ENCODE measurements at places on chromosomes 11 and 22.

DNA sequence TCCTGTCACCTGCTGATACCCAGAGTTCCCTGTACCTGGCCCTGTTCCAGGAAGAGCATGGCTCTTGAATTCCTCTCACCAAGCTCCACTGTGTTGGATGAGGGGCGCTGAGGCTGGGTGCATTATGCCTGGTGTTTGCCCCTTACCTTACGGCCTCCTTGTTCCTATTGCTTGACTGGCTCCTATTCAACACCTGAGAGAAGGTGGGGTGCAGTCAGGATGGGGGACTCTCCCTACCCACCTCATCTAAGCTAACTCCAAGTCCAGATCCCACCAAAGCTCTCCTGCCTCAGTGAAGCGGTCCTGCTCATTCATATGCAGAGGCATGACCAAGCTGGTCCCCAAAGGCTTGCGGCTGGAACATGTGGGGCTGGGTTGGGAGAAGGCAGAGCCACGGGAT, 35.8 kb upstream of the RIC3 start:
- no peak for DNase-seq

- no peak for DNase-seq
These were observed 65.8 kb downstream of the LRRC32 start for GRCh38 chr11:76604626-76605241.

DNA sequence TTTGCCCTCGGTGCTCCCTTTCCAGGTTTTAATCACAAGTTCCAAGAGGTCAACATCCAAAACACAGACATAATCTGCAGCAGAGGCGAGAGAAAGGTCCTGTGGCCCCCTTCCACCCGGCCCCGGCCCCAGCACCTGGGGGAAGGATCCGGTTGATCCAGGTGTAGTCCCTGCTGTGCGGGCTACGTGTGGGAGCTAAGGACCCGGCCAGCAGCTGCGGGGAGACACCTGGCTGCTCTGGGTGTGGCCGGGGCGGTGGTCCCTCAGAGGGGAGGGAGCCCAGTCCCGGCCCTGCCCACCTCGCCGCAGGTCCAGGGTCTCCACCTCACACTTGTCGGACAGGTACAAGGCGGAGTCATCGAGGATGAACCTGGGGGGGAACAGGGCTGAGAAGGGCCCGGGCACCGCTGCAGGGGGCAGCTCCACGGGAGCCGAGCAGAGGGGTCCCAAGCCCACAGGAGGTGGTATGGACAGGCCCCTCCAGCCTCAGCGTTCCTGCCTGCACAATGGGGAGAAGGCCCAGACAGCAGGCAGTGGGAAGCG, 13.6 kb downstream of the ATG2A start:
- no peak for DNase-seq

DNA sequence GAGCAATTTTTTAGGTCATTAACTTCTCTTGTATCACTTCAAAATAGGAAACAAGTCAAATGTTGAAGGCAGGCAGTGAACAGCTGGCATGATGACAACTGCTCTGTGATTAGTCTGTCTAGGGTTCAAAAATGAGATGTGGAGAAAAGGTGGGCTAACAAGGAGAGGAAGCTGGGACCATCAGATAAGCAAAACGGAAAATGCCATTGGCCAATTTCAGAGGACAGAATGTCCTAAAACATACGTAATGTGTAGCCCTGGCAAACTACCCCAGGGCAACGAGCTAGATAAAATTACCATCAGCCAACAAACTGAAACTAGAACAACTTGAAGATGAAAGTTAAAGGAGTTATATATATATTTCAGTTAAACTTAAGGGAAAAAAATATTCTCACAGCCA, 93.2 kb downstream of the RELT start:
- no peak for DNase-seq

GRCh38 chr11:71504531-71504930, 22.5 kb upstream of the KRTAP5-7 start:
- no peak for DNase-seq

GRCh38 chr22:45575607-45576272, 73.1 kb downstream of the FBLN1 start:
- no peak for DNase-seq

GRCh38 chr11:86134580-86135318, 65.9 kb upstream of the PICALM start:
- no peak for DNase-seq

DNA sequence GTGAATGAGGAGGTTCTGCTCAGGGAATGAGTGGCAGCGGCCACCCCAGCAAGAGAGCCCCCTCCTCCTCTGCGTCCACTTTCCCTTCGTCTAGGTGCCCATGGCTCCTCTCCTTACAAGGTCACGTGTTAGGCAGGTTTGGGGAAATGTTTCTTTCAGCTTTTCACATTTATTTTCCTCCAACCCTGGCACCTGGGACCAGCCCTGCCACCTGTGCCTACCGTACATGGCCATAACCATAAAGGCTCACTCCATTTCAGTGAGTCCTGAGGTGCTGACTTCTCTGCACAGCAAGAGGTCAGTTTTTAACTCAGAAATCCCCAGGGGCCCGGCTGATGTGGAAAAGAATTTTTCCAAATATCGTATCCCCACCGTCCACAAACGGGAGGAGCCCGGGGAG, 71.2 kb downstream of the FLI1 start:
- no peak for DNase-seq

DNA sequence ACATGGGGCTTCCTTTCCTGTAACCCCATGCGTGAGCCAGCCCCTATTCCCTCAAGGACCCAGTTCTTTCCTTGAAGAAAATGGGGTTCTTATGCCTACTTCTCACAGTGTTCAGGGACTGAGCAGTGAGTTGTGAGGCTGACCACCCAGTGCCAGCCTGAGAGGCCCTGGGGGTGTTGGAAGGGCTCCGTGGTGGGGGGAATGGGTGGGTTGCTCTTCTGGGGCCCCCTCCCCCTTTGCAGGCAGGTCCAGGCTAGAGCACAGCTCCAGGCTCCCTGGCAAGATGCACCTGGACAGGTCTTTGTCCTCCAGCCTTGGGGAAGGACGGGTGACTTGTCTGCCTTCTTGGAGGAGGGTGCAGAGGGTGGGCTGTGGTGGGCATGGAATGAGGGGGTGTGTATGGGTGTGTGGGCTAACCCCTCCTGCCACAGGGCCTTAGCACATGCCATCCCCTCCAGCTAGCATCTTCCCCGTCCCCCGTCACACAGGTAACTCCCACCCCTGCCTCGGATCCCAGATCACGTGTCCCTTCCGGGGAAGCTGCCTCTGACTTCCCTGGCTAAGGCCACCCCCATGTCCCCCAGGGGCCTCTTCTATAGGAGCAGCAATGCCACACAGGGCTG, 64.6 kb downstream of the MYEOV start:
- no peak for DNase-seq

DNA sequence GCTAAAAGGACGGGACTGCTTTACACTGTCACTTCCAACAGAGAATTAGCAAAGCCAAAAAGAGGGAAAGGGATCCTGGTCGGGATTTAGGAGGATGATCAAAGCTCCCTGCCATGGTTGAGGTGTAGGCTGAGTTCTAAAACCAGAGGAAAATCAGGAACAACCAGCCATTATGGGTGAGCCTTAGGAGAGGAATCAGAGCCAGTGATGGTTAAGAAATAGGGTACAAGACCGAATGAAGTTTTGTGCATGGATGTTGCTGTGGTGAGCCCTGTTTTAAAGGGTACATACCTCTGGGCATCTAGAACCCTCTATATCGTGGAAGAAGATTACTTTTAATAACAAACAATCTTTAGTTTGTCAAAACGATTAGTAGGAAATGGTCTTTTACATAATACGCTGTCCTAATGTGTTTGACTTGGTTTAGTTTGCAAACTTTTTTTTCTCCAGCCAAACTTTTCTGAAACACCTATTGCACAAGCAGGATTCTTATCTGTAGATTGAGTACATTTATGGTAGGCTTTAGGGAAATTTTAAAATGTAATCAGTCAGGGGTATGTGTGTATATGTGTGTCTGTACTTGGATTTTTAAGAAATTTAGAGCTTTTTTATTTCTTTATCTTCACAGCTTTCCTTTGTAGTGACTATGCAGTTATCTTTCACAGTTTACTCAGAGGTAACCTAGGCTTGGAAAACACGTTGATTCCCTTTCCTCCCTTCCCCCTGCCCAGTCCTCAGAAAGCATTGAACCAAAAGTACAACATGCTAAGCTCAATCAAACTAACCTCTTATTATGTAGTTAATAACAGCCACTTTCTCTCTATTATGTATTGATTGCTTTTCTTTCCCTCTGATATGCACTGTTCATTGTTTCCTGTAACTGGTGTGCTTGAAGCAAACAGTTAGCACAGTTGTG, 26.8 kb downstream of the TRIM44 start:
- DNase-seq = no peak

GRCh38 chr11:58609723-58610122, 12.7 kb upstream of the CNTF start:
- no peak for DNase-seq

- no peak for DNase-seq
These were observed 68.9 kb downstream of the C11orf91 start for GRCh38 chr11:33631749-33632091.

- DNase-seq = no peak
These were observed 13.9 kb downstream of the DUSP8 start for GRCh38 chr11:1557904-1558774.

GRCh38 chr11:48081151-48082010, 101.0 kb downstream of the PTPRJ start:
- DNase-seq = no peak

DNA sequence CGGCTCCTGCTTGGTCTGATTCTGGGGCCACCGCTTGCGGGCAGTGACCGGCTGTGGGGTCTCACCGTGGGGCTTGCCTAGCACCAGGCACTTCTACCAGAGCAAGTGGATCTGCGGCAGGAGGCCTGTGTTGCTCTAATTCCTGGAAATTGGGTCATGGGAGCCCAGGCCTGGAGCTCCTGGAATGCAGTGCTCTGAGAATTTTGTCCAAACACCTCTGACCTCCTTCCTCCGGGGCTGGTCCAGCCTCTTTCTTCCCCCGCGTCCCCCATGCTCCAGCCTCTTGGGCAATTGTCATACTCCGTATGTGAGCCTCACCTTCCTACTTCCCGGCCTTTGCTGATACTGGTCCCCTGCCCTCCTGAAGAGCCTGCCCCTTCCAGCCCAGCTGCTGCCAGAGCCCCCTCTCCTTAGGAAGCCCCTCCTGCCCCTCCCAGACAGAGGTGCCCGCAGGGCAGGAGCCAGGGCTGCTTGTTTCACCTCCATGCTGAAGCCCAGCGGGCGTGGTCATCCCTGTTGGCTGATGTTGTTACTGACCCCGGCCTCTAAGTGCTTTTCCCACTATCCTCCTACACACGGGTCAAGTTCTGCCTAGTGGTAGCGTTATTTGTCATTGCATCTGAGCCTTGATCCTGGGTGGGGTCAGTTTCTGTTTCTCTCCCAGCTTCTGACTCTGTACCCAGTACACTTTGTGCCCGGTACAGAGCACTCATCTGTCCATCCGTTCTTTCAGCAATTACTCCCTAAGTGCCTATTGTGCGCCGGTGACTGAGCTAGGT, 9.6 kb downstream of the MGAT3 start:
- DNase-seq = no peak

GRCh38 chr11:85783758-85784157, 27.2 kb downstream of the SYTL2 start:
- DNase-seq = no peak

- DNase-seq = no peak
These were observed 142.1 kb downstream of the TRPC6 start for GRCh38 chr11:101441747-101442146.

- DNase-seq = peak; percentile 35
These were observed 585 bp downstream of the THYN1 start for GRCh38 chr11:134252346-134253187.

GRCh38 chr22:39906207-39906606, 5.3 kb downstream of the GRAP2 start:
- no peak for DNase-seq

Measured in GM12865 (cell line).